ENCODE measurements at places on chromosomes 2 and 18. TPM values are rescaled to one million over a fixed set of nuclear protein-coding genes. Genes with fewer than 3 reads are reported as not detected.
A peak's percentile ranks its signal among the peaks of the same experiment; 100 is the strongest.

GRCh38 chr2:113283704-113284284, 5.1 kb upstream of the PAX8 start:
- peak; percentile 96 for DNase-seq

DNA sequence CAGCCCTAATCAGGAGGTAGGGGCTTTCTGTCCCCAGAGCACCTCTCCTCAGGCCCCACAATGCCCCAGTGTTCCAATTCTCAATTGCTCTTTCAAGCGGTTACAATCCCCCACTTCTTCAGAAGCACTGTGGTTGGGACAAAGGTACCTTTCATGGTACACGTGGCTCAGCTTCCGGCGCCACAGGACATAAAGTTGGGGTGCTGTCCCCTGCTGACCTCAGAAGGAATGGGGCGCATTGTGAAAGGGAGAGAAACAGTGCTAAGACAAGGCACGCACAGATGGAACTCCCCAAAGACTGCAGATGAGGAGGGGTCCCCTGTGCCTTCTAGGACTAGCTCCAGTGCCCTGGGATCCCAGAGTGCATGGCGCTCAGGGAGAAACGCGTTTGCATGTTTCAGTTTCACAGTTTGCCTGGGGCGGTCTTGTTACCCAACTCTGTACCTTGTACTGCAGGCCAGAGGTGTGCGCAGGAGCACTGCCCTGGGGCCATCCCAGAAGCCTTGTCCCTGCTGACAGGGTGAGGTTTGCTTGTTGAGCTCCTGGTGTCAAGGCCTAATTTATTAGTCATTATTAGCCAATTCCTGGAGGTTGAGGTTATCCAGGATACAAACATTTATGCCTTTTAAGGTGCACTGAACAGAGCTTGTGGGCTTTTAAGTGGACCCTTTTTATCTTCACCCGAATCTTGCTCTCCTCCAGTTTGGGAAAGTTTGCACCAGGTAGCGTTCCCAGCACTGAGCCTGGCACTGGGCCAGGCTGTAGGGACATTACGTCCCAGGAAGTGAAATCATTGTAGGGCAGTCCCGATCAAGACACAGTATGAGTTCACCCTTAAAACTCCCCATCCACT, 7.6 kb downstream of the CNDP1 start:
- peak; percentile 79 for DNase-seq

DNA sequence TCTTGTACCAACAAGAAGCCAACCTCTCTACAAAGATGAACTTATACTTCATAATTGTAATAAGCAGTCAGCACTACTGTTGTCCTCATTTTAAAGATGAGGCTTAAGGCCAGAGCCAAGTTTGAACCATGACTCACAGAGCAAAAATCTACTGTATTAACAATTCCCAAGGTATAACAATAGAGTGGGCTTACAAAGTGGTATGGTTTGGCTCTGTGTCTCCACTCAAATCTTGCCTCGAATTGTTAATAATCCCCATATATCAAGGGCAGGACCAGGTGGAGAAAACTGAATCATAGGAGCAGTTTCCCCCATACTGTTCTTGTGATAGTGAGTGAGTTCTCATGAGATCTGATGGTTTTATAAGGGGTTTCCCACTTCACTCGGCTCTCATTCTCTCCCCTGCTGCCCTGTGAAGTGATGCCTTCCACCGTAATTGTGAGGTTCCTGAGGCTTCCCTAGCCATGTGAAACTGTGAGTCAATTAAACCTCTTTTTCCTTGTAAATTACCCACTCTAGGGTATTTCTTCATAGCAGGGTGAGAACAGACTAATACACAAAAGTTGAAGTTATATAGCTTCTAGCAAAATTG, 19.5 kb downstream of the MRPL44 start:
- peak; percentile 50 for DNase-seq

- DNase-seq: no peak
These were observed 218.6 kb downstream of the KCNE4 start for GRCh38 chr2:223270548-223270947.

- peak; percentile 41 for DNase-seq
These were observed 108.2 kb upstream of the UBE2E3 start for GRCh38 chr2:180872255-180872654.

GRCh38 chr2:154452471-154452870, 246.0 kb upstream of the KCNJ3 start:
- no peak for DNase-seq

- DNase-seq: no peak
These were observed 20.6 kb upstream of the ST8SIA3 start for GRCh38 chr18:57331718-57332117.

DNA sequence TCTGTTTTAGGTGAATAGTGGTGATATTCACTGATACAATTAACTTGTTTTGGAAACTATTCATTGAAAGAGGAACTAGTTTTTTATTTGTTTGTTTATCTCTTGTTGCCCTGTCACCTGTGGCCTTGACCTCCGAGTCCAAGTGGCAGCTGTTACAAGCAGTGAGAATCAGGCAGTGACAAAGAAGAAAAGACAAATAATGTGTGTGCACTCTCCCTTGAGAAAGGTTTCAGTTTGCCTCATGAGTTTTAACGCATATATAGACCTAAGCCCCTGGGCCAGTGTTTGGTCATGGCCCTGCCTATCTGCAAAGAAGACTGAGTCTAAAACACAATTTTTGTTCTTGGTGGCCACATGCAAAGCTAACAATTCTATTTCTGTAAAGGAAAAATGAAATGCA, 15.3 kb downstream of the KYNU start:
- DNase-seq: no peak

GRCh38 chr18:54444319-54444914, 86.7 kb downstream of the C18orf54 start:
- peak; percentile 58 for DNase-seq

DNA sequence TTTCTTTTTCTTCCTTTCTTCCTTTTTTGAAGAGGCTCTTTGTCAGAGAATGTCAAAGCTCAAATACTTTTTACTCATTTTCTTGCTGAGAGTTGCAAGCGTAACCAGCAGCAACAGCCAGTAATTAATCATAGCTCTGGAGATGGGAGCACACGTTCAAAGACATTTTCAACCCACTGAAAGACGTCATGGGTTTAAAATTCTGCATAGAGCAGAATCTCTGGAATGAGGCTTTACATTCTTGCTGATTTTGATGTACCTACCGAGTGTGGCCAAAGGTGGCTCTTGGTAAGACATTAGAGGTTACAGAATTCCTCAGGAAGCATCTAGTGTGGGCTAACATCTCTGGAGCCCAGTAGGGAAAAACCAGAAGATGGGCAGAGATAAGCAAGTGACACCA, 292.5 kb downstream of the MTX2 start:
- DNase-seq: no peak

DNA sequence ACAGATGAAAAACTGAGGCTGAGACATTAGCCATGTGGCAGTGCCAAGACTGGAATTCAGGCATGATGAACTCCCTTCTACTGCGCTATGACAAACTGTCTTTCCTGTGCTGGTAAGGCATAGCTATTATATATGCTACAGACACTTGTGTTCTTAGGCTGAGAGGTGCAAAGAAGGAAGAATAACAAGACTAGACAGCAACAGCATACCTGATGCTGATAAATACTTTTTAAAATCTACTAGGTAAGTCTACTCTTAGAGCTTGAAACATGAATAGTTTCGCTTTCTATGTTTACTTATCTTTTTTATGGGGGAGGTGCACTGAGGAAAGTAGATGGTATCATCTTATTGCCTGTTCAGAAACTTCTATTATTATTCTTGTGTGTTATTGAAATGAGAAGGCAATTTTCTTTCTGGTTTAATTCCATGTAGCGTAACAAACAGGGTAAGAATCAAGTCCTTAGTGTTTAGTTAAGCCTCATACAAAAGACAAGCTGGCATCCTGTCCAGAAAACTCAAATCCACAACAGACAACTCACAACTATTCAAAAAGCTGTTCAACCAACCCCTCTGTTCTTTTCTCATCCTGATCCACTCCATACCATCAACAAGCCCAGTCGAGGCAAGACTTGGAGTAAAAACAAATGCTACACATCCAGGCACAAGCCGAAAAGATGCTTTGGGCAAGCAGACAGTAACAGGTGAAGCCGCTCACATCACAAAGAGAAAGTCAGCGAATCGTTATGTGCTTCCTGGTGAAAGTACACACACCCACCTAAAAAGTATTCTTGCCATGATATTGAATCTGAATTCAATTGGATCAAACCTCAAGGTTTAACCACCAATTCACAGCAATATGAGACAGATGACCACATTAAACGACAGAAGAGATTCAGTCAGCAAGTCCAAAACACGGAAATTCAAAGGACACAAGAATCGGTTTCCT, 1.5 kb downstream of the TTC32 start:
- peak; percentile 19 for DNase-seq

GRCh38 chr2:240990726-240991377, 7.6 kb upstream of the SNED1 start:
- DNase-seq: no peak

The FSHR gene
- 0.05 TPM for total RNA-seq

The IL36RN gene
- total RNA-seq: 0.69 TPM

The PFN4 gene
- total RNA-seq: not detected

The CD8B2 gene
- not detected for total RNA-seq

The SUMO1 gene
- 133 TPM for total RNA-seq

The LOXHD1 gene
- not detected for total RNA-seq

The SYT4 gene
- not detected for total RNA-seq

The KYNU gene
- total RNA-seq: 1.6 TPM

The TNFAIP6 gene
- 9.4 TPM for total RNA-seq

The RMC1 gene
- total RNA-seq: 39.9 TPM

Data from renal cortical epithelial cell (primary cell).